ENCODE measurements at places on chromosomes 7 and 10.

DNA sequence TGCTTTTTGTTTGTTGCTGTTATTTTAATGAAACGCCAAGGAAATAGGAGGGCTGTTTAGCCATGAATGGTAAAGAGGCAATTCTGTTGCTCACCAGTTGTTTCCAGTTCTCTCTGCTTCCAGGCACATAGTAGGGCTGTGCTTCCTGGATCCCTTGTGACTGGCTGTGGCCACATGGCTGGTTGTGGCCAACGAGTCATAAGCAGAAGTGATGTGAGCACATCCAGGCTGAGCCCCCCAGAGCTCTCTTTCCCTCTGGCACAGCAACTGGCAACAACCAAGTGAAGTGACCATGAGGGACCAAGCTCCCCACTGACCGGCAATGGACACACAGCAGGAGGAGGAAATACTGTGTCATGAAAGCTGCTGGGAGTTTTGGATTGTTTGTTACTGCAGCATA is 10.3 kb downstream of the GRID1 start:
- DNase-seq: no peak

GRCh38 chr10:67476201-67476600 is 219.8 kb downstream of the CTNNA3 start:
- no peak for DNase-seq

GRCh38 chr10:10854725-10855124 is 162.9 kb upstream of the CELF2 start:
- no peak for DNase-seq

DNA sequence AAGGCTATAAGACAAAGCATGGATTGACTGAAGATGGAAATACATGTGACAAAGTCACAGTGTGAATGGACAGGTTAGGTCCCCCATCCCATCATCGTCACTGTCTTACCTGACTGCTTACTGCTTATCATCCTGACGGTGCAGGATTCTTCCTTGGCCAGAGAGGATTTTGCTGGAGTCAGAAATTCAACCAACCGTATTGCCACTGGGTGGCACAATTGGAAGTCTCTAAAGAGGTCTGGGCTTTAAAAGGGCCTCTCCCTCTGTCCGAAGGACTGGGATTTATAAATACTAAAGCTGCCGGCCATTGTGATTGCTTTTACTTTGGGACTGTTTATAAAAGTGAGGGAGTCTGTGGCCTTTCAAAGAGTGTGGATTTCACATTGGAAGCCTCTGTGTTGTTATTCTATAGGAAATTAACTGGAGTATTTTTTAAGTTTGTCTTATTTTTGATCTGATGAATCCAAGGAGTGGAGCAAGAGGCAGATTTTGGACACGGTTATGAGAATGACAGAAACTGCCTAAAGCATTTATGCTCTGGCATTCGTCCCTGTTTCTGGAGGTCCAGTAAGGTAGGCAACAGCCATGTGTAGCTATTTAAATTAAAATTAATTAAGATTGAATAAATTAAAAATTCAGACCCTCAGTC is 113.3 kb upstream of the CREB5 start:
- no peak for DNase-seq

DNA sequence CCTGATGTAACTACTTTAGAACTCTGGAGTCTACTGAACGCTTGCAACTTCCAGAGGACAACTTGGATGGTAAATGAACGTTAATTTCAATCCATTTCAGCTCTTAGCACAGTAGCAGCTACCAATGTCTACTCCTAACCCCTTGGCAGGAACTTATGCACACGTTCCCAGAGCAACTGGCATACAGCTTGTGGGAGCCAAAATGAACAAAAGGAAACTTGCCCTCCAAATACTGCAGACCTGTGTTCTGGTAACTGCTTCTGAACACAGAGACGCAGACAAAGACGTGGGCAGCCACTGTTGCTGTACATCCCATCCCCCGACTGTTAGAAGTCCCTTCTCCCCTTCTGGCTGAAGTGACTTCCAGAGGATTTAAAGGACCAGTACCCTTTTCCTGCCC is 61.3 kb downstream of the XPNPEP1 start:
- no peak for DNase-seq

- DNase-seq: no peak
Observed at GRCh38 chr7:40826411-40827221, 691.8 kb downstream of the SUGCT start.

DNA sequence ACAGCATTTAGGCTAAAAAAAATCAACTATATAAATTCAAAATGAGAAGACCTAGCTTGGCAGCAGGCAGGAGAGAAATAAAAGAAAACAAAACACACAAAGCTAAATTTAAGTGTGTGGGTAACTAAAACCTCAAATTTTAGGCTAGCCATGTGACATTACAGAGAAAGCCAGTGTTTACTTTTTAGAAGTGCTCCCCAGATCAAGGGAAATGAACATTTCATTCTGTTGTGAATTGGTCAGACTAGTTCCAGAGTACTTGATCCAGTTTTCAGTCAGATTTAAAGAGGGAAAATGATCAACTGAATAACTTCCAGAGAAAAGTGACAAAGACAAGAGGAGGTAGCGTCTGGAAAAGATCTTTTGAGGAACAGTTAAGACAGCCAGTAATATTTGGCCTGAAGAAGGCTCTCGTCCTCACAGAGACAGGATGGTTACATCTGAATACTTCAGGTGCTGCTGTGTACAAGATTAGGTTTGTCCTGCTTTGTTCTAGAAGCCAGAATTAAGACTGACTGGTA is 563.4 kb downstream of the KCNMA1 start:
- DNase-seq: no peak

- DNase-seq: no peak
Observed at GRCh38 chr7:75579899-75580298, 87.8 kb downstream of the SPDYE5 start.

GRCh38 chr7:50197549-50197948 is 104.5 kb upstream of the ZPBP start:
- peak; percentile 35 for DNase-seq

- DNase-seq: peak; percentile 30
Observed at GRCh38 chr10:43427166-43427825, 9.6 kb upstream of the ZNF487 start.

GRCh38 chr10:52752801-52753445 is 19.7 kb downstream of the MBL2 start:
- no peak for DNase-seq

All from CD4-positive, alpha-beta T cell treated with Interleukin-6 at 100 ng/mL for 8 hours (primary cell).